Right atrium auricular region (tissue), 2 donors: ENCODE measurements at places on chromosomes 1 and 21. TPM values are rescaled to one million over a fixed set of nuclear protein-coding genes. Genes with fewer than 3 reads are reported as not detected.
A peak's percentile ranks its signal among the peaks of the same experiment; 100 is the strongest.

GRCh38 chr1:152225678-152226077 is 1.7 kb upstream of the HRNR start:
- H3K27me3 ChIP-seq = no peaks in the 10 kb centered on the region
- H3K4me3 ChIP-seq = no peak overlapping the region
- no peak overlapping the region for H3K27ac ChIP-seq

Gene AKNAD1
- total RNA-seq = not detected

DNA sequence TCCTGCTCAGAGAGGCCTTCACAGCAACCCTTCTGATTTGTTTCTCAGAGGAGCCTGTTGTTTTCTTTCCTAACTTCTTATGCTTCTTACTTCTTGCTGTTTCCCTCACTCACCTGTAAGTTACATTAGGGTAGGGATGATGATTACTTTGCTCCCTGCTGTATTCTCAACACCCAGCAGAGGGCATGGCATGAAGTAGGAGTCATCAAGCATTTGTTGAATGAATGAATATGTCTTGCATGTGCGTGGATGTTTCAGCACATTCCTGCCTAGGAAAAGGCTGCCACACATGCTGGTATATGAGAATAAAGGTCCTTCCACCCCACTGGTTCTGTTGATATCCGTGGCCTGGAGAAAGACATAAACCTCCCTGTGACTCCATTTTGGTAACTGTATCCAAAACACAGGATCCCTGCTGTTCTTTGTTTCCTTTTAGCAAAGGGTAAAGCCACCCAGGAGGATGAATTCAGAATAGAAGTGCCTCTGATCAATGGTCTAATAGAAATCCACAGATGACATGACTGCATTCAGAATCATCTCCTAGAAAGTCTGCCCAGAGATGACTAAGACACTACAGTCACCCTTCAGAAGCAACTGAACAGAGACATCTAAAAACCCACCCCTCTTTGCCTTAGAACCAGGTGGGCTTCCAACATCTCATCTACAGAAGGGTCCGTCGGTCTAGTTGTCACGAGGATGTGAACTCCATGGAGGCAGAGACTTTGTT is 168.8 kb downstream of the ZSCAN20 start:
- no peak overlapping the region for H3K4me3 ChIP-seq
- DNase-seq = no peak
- no peak overlapping the region for H3K27ac ChIP-seq
- H3K4me1 ChIP-seq = no peaks in the 10 kb centered on the region
- H3K27me3 ChIP-seq = no peaks in the 10 kb centered on the region
- no peaks in the 10 kb centered on the region for H3K36me3 ChIP-seq

DNA sequence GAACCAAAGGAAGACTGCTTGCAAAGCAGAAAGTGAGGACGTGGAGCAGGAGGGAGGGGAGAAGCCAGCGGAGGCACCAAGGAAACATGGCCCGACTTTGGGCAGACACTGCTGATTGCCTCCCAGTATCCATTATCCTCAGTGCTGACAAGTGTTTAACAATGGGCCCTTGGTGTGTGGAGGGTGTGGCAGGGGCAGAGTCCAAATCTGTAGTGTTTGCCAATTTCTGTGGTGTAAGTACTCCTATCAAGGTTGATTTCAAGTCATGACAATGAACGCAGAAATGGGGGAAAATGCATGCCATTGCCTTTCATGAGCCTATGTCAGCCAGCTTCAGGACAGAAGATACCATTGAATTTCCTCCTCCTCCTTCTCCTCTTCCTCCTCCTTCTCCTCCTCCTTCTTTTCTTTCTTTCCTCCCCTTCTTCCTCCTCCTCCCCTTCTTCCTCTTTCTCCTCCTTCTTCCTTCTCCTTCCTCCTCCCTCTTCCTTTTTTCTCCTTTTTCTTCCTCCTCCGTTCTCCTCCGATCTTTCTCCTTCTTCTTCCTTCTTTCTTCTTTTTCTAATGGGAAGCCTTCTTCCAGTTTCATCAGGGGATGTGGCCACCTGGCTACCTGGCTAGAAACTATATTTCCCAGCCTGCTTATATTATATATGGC is 10.3 kb upstream of the PHC2 start:
- DNase-seq = no peak
- no peak overlapping the region for H3K27ac ChIP-seq
- H3K27me3 ChIP-seq = no peaks in the 10 kb centered on the region
- H3K4me1 ChIP-seq = no peaks in the 10 kb centered on the region
- H3K4me3 ChIP-seq = no peak overlapping the region

GRCh38 chr21:22062472-22063139 is 1064.4 kb downstream of the NCAM2 start:
- no peaks in the 10 kb centered on the region for H3K27me3 ChIP-seq
- H3K27ac ChIP-seq = no peak overlapping the region
- no peak overlapping the region for H3K4me3 ChIP-seq
- H3K4me1 ChIP-seq = no peaks in the 10 kb centered on the region
- no peak for DNase-seq
- no peaks in the 10 kb centered on the region for H3K36me3 ChIP-seq

DNA sequence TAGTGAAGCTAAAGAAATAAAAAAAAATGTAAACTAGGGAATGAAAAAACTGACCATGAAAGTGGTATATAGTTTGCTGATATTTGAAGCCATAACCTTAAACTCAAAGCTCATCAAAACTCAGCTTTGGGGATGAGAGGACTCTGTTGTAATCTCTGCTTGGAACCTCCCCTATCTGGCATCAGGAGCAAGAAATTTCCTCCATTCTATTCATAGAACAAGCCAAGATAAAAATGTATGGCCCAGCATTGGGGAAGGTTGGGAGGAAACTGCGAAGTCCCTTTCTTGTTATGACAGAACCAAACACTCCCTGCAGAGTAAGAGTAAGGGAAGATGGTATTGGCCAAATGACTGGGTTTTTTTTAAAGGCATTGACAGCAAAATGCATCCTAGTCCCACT is 35.6 kb downstream of the MCOLN2 start:
- no peak for DNase-seq
- H3K36me3 ChIP-seq = no peaks in the 10 kb centered on the region
- H3K4me3 ChIP-seq = no peak overlapping the region
- H3K27ac ChIP-seq = no peak overlapping the region

Gene EPHA8
- total RNA-seq = not detected

Gene CLIC6
- total RNA-seq = 7.0 TPM

Gene SPATA21
- total RNA-seq = not detected

Gene ELAPOR1
- total RNA-seq = 0.11 TPM

Gene BARHL2
- total RNA-seq = not detected

DNA sequence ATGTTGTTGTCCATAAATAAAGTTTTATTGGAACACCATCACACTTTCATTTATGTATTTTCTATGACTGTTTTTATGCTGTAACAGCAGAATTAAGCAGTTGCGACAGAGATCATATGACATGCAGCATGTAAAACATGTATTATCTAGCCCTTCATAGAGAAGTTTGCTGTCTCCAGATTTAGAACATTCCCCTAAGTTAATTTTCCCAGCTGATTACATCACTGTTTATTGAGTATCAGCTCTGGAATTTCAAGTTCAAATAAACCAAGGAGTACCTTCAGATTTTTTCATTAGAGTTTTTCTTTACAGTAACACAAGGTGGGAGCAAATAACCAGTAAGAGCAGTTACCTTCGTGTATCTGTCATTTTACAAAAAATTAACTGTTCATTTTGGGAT is 792.8 kb downstream of the USP25 start:
- H3K36me3 ChIP-seq = no peaks in the 10 kb centered on the region
- H3K4me3 ChIP-seq = no peak overlapping the region

Gene G0S2
- total RNA-seq = 212 TPM

Gene RPE65
- total RNA-seq = not detected

Gene PTAFR
- total RNA-seq = 4.6 TPM

Gene DEDD
- total RNA-seq = 28.9 TPM

DNA sequence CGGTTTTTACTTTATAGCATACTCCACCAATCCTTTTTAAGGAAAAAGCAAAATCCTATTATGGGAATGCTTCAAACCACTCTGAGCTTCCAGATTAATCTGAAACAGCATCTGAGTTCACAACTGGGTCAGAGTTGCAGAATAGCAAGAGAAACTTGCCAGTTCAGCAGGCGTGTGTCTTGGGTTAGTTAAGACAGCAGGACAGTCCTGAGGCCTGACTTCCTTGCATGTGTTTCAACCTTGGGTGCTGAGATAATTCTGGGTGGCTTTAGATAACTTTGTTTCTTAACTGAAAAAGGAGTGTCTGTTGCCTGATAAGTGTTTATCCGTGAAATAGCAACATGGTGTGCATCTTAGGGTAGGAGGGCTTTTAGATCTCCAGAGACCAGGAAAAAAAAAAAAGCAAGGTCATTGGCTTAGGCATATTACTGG is 169.2 kb downstream of the DHRS3 start:
- DNase-seq = no peak
- H3K4me3 ChIP-seq = no peak overlapping the region
- peaks cover 75% of the 10 kb centered on the region for H3K4me1 ChIP-seq
- peak overlapping the region; percentile 54 for H3K27ac ChIP-seq

DNA sequence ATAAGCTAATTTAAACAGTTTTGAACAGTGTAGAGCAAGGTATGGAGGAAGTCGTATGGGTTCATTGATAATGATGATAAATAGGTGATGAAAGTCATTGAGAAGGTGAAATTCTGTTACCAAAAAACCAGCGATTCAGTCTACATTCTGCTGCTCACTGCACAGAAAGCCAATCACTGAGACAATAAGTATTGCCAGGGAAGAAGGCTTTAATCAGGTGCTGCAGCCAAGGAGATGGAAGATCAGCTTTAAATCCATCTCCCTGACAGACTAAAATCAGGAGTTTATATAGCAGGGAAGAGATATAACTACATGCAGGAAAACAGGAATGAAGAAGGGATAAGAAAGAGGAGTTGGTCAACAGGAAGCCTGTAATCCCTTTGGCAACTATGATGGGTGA is 361.3 kb upstream of the C1orf174 start:
- H3K36me3 ChIP-seq = no peaks in the 10 kb centered on the region
- H3K4me3 ChIP-seq = no peak overlapping the region
- DNase-seq = no peak
- H3K27ac ChIP-seq = no peak overlapping the region
- no peaks in the 10 kb centered on the region for H3K27me3 ChIP-seq
- H3K4me1 ChIP-seq = no peaks in the 10 kb centered on the region

- no peak overlapping the region for H3K4me3 ChIP-seq
- no peaks in the 10 kb centered on the region for H3K4me1 ChIP-seq
- H3K36me3 ChIP-seq = no peaks in the 10 kb centered on the region
Observed at GRCh38 chr1:51097171-51097570, 4.9 kb upstream of the C1orf185 start.

GRCh38 chr1:26126321-26127084 is 14.9 kb downstream of the PDIK1L start:
- no peak for DNase-seq
- no peaks in the 10 kb centered on the region for H3K36me3 ChIP-seq
- no peaks in the 10 kb centered on the region for H3K27me3 ChIP-seq
- H3K4me3 ChIP-seq = no peak overlapping the region

Gene ICOSLG
- total RNA-seq = 1.0 TPM

Gene SZRD1
- 54.4 TPM for total RNA-seq

DNA sequence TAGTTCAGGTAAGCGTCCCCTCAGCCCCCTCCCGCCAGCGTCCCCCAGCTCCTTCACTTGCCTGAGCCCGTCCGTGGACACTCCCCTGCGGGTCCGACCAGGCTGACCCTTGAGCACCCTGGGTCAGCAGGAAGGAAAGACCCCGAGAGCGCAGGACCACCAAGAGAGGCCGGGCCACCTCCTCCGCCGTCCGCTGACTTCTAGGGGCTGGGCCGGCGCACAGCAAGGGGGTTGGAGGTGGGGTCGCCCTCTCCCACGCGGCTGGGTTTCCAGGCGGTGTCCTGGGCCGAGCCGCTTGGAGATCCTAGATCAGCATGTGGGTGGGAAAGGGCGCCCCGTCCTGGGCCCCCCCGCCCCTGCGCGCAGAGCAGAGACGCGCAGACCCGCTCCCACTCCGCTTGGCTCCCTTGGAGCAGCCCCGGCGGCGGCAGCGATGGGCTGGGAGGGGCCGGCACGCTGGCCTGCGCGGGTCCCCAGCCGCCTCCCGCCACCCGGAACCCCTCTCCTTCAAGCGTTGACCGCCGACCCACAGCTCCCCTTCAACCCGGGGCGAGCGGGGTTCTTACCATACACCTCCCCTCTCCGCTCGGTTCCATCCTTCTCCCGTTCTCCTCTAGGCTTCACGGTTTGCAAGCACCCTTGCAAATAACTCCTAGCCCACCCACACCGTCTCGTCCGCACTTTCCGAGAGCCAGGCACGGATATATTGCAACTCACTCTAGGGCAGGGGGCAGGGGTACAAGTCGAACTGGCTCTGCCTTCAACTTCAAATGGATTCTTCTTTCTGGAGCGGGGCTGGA is 7.5 kb downstream of the KNCN start:
- no peak overlapping the region for H3K27ac ChIP-seq
- H3K4me3 ChIP-seq = peak overlapping the region; percentile 32
- no peak for DNase-seq
- peaks cover 11% of the 10 kb centered on the region for H3K4me1 ChIP-seq
- peaks cover 6% of the 10 kb centered on the region for H3K27me3 ChIP-seq

Gene LRRC3
- 1.1 TPM for total RNA-seq

Gene SV2A
- 6.3 TPM for total RNA-seq

DNA sequence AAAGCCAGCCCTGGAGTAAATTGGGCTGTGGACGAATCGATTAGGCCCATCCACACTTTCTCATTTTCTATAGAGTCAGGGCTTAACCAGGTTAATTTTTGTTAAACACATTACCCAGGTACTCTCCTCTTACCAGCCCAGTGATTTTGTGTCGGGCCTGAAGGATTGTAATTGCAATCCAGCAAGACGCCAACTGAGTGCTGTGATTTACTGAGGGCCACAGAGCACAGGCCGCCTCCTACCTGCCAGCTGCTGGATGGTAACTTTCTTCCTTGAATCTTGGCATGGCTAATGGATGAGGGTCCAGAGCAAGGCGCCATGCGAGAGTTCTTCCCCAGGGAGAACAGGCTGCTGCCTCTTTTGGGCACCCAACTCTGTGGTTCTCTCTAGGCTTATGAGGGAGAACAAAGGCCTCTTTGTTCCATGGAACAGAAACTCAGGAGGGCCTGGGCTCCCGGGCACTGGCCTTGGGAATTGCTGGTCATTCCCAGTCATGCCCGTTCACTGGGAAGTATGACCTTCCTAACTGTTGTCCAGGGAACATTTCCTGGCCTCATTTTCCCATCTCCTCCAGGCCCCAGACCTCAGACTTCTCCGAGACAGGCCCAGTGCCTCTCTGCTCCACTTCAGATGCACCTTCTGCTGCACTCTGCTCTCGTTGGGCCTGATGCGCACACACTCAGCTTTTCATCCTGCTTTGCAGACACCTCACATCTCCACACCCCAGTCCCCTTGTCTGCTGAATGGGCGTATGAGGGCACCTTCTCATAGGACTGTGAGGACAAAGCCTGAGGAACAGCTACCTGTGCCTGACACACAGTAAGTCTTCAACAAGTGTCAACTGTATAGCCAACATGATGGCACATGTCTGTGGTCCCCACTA is 57.3 kb downstream of the SYF2 start:
- H3K27ac ChIP-seq = no peak overlapping the region
- no peaks in the 10 kb centered on the region for H3K36me3 ChIP-seq
- no peaks in the 10 kb centered on the region for H3K4me1 ChIP-seq
- no peak overlapping the region for H3K4me3 ChIP-seq
- DNase-seq = peak; percentile 36

- no peaks in the 10 kb centered on the region for H3K27me3 ChIP-seq
- H3K4me3 ChIP-seq = no peak overlapping the region
- no peaks in the 10 kb centered on the region for H3K36me3 ChIP-seq
Observed at GRCh38 chr21:39686646-39687468, 58.1 kb upstream of the IGSF5 start.
